MV-4-11 (cell line): ENCODE measurements at places on chromosomes 3 and 15.

DNA sequence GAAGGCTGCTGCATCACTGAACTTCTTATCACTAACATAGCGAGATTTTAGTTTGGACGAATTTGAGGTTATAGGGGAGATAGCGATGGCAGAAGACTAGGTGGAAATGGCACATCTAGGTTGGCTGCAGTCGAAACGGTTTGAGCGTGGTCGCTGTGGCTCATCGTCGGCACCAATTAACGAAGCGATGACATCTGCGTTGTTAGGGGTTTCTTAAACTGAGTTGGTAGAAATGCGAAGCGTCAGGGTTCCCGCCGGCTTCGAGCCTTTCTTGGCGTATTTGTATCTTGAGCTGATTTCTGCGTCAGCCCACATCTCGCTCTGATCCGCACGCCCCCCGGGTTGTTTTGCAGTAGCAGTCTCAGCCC lies 319 bp downstream of the LNP1 start:
- no peak for DNase-seq

DNA sequence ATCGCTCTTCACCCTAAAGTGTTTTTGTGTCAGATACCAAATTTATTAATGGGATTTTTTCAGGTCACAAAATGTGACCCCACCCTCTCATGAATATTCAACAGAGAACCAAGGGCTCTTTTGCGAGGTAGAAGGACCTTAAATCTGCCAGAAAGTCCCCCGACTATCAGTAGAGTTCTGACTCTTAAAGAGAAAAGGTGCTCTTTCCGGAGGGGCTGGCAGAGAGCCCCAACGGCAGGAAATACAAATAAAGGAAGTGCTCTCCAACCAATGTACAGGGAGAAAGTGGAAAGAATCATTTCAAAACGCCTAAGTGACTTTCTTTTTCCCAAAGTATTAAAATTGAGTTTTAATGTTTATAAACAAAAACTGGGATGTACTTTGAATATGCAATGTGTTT lies 517.2 kb downstream of the FOXP1 start:
- no peak for DNase-seq

DNA sequence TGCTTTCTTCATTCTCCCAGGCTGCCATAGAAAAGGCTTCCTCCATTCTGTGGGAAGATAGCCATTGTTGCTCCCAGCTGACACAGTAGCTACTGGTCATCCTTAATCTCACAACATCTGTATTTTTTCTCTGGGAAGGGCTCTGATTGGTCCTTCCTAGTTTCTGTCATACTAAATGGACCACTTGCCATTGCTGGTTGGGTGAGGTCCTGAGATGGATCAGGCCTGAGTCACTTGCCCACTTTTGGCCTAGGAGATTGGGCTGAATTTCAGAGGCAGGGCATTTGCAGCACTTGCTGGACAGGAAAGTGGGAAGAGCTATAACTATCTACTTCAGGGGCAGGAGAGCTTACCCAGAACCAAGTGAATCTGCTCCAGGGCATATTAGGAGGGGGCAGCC lies 106.5 kb upstream of the PROK2 start:
- DNase-seq: no peak

GRCh38 chr15:74400915-74401757 lies 32.6 kb downstream of the SEMA7A start:
- DNase-seq: no peak

DNA sequence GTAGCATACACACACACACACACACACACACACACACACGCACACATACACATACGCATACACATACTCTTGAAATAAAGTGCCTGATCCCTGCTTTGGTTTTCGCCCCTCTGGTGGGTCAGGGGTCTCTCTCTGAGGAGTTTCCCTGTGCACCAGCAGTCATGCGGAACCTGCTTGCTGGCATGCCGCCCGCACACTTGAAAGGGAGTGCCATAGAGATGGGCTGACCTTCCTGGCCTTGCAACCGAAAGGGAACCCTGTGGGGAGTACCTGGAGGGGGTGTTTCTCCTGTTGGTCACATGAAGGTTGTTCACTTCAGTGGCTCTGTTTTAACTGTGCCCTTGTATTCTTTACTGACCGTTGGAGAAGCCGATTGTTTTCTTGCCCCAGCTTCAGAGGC lies 752.3 kb downstream of the NR2F2 start:
- no peak for DNase-seq

GRCh38 chr3:160402221-160403027 lies 3.0 kb downstream of the SMC4 start:
- DNase-seq: no peak

GRCh38 chr3:145124900-145125678 lies 1035.9 kb downstream of the PLOD2 start:
- no peak for DNase-seq
